Fibroblast of skin of abdomen (primary cell): ENCODE measurements at places on chromosomes 12 and 14.
A peak's percentile ranks its signal among the peaks of the same experiment; 100 is the strongest.

DNA sequence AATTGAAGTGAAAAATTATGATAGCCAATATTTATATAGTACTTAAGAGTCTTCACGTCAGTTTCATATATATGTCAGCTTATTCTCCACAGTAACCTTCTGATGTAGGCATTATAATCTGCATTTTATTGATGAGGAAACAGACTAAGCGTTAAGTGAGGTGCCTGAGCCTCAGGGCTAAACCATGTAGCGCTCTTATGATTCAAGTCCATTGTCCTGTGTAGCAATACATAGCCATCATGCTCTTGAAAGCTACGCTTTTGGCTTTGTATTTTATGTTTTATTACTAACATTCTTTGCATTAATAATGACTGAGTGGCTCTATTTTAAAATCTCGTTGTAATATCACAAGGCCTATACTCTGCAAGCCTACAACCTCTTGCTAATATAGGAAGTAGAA lies 79.0 kb downstream of the ANO6 start:
- DNase-seq: no peak

- no peak for DNase-seq
Measured at GRCh38 chr12:62834406-62834805, 100.5 kb downstream of the PPM1H start.

GRCh38 chr14:57266065-57266464 lies 2.6 kb downstream of the EXOC5 start:
- peak; percentile 3 for DNase-seq

DNA sequence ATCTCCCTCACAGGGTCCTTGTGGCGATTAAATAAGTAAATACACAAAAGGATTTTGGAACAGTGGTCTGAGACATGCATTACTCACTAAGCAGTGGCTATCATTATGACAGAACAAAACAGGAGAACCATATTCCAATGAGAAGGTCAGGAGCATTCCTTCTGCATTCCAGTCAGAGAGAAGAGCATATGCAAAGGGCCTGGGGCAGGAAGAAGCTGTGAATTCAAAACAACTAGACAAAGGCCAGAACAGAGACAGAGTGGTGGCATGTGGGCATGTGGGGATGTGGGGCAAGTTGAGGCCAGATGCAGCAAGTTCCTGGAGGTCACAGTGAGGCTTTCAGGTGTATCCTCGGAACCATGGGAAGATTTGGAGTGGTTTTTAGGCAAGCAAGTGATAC lies 70.1 kb upstream of the VRK1 start:
- DNase-seq: no peak

GRCh38 chr12:109305547-109305946 lies 3.5 kb downstream of the FOXN4 start:
- DNase-seq: no peak

- no peak for DNase-seq
Measured at GRCh38 chr12:119682639-119683252, 14.8 kb downstream of the PRKAB1 start.

GRCh38 chr12:91434081-91434480 lies 251.5 kb upstream of the DCN start:
- no peak for DNase-seq

- no peak for DNase-seq
Measured at GRCh38 chr12:90943255-90943654, 11.7 kb downstream of the CCER1 start.

- DNase-seq: no peak
Measured at GRCh38 chr12:991350-992333, 619 bp downstream of the ERC1 start.

DNA sequence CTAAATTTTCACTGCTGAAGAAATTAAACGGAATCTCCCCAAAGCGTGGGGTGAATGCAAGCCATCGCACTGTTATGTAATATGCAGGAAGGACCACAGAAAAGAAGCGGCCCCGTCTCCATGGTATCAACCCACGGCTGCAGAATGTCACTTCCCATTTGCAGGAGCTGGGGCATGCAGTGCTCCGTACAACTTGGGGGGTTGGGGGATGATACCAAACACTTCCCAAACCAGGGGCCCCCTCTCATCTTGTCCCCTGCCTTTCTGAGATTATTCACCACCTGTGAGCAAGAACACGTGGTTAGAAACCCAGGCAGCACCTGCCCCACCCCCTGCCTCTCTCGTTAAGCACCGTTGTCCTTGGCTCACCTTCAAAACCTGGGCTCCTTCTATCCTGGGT lies 505.1 kb upstream of the TMEM132C start:
- DNase-seq: no peak

GRCh38 chr14:31261859-31262731 lies 54.5 kb upstream of the HECTD1 start:
- DNase-seq: peak; percentile 25

- peak; percentile 58 for DNase-seq
Measured at GRCh38 chr12:8544295-8544694, 3.6 kb upstream of the CLEC4E start.

DNA sequence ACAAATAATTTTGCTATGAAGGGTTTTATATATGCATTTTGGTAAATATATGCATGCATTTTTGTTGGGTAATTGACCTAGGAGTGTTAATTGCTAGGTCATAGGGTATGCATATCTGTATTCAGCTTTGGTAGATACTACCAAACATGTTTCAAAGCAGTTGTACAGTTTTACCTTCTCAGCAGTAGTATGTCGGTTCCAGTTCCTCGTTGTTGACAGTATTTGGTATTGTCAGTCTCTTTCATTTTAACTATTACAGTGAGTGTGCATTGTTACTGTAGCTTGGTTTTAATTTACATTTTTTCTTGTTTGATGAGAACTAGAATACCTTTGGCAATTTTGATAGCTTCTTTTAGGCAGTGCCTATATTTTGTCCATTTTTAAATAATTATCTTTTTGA lies 98.9 kb downstream of the ARID2 start:
- no peak for DNase-seq

- no peak for DNase-seq
Measured at GRCh38 chr14:52467515-52468266, 84.6 kb downstream of the TXNDC16 start.

DNA sequence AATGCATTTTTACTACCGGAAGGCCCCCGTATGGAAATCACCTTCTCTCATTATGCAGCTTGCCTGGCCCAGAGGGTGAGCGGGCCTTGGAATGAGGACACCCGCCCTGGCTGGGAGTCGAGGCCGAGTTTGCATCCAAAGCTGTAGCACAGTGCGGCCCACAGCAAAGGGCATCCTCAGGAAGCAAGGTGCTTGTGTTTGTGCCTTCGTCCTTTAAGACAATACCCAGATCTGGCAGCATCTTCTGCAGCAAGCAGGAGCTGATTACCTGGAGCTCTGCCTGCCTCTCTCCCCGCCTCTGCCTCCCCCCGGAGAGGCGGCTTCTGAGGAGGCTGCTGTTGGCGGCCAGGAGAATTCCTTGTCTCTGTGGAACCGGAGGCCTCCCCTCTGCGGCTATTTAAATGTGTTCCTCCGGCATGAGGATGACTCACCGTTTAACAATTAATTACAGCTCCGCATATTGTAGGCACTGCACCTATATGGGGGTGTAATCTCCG lies 145.3 kb downstream of the CACNA1C start:
- peak; percentile 88 for DNase-seq

DNA sequence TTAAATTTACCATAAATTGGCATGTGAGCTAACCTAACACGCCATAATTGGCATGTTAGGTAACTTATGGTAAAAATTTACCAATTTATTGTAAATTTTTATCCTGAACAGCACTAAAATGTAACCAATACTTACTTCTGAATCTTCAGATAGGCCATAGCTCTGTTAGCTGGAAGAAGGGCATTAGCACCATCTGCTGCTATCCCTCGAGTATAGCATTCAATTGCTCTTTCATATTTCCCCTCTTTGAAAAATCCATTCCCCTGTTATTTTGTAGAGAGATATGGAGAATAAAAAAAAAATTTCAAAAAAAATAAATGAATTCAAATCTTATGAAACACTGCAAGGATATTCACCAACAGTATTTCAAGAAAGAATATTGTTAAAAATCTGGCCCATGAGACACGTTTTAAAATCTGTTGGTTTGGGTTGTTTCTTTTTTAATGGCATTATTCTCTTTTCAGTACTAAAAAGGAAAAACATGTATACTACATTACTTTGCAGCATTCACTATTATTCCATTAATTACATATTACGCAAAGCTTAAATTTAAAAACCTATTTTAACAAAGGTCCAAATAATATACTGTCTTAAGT lies 19.1 kb downstream of the RPAP3 start:
- peak; percentile 43 for DNase-seq

GRCh38 chr12:108282676-108283075 lies 56.4 kb downstream of the CMKLR1 start:
- DNase-seq: no peak

GRCh38 chr14:67882986-67883555 lies 63.5 kb downstream of the RAD51B start:
- no peak for DNase-seq

DNA sequence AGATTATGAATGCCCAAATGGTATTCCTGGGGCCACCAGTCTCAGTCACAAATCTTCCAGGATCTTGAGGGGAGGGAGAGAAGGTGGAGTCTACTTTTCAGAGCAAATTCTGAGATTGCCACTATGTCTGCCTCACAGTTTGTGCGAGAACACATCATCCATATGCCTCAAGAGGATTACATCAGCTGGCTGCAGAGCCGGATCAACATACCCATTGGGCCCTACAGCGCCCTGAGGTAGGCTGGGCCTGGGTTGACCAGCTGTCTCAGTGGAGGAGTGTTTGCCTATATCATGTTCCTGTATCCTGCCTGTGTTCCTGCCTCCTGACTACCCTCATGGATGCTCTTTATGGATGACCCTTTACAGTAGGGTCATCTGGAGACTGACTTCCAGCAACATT lies 53.1 kb upstream of the TMEM233 start:
- DNase-seq: no peak

- DNase-seq: peak; percentile 54
Measured at GRCh38 chr14:73467800-73468199, 9.5 kb upstream of the NUMB start.

- DNase-seq: no peak
Measured at GRCh38 chr14:103519043-103519836, 3.4 kb downstream of the CKB start.

GRCh38 chr14:70731447-70732239 lies 77.7 kb downstream of the MAP3K9 start:
- no peak for DNase-seq

- DNase-seq: no peak
Measured at GRCh38 chr12:106025129-106025528, 113.6 kb downstream of the NUAK1 start.

GRCh38 chr14:96351986-96352385 lies 11.2 kb downstream of the ATG2B start:
- no peak for DNase-seq

- DNase-seq: no peak
Measured at GRCh38 chr14:97719931-97720330, 922.7 kb downstream of the VRK1 start.

GRCh38 chr12:8692573-8692972 lies 5.2 kb upstream of the RIMKLB start:
- DNase-seq: peak; percentile 77

GRCh38 chr12:42987216-42987650 lies 397.7 kb upstream of the PRICKLE1 start:
- DNase-seq: peak; percentile 22

DNA sequence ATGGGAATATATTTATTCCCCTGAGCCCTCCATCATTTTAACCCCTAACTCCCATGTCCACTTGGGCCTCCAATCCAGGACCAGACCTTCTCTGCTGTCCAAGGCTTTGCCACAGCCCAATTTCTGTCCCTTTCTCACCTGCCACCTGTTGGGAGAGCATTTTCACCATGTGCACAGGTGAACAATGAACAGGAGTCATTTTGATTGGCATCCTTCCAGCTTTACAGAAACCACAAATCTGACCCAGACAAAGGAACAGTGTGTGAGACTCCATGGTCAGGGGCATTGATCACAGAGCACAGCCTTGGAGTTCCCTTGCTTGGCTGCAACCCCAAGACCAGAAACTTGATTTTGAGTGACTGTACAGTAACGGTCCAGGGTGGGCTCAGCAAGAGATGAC lies 91.9 kb downstream of the CRACR2A start:
- no peak for DNase-seq

- DNase-seq: no peak
Measured at GRCh38 chr14:104206281-104206904, 68.0 kb downstream of the KIF26A start.
